ENCODE measurements at places on chromosomes 5 and 9.
A peak's percentile ranks its signal among the peaks of the same experiment; 100 is the strongest.

DNA sequence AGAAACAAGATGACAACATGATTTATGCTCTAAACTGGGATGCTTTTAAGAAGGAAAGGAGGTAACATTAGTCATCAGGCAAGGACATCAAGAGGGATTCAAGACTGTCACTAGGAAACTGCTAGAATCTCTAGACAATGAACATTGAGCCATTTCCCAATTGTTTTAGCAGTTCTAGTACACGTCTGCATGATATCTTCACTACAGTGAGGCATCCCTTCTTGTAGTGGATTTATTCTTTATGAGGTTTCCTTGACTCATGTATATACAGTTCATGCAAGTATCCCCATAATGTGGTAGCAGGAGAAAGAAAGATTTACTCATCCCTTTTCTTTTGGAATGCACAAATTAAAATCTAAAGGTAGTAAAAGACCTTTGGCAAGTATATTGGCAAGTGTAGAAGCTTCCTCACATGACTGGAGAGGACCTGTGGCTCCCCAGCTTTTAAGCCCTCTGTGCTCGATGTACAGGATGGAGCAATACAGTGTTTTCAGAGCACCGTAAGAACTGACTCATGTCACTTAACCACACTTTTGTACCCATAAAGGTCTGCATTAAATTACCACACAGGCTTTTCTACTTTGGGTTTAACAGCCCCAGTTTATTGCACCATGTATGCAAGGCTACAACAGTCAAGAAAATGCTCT, 335.9 kb downstream of the SEMA5A start:
- DNase-seq: no peak

DNA sequence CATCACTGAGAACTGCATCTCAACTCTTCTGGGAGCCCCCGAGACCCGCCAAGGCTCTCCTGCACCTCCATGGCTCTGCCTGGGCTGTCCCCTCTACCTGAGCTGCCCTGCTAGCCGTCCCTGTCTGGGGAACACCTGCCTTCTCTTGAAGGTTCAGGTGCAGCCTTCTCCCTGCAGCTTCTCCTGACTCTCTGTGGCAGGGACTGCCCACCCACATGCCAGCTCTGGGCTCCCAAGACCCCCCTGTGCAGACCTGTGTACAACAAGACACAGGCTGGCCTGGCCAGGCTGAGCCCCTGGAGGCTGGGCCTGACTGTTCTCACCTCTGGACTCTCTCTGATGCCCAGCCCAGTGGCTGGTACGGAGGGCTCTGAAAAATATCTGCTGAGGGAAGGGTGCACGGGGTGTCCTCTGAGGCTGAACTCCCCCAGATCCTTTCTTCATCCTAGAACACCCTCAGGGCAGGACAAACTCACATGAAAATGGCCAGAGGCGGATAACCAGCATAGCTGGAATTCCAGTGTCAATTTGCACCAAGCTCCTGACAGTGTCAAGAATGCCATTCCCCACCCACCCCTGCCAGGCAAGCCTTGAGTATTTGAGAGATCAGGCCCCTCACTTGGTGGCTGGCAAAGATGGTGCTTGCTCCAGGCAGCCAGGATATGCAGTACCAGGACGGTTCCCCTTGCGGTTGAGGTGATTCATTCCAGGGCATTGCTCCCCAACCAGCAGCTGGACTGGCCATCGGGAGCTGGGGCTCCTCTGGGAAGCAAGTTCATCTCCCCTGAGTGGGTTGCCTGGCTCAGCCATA, 40.9 kb upstream of the SLC25A51 start:
- no peak for DNase-seq

DNA sequence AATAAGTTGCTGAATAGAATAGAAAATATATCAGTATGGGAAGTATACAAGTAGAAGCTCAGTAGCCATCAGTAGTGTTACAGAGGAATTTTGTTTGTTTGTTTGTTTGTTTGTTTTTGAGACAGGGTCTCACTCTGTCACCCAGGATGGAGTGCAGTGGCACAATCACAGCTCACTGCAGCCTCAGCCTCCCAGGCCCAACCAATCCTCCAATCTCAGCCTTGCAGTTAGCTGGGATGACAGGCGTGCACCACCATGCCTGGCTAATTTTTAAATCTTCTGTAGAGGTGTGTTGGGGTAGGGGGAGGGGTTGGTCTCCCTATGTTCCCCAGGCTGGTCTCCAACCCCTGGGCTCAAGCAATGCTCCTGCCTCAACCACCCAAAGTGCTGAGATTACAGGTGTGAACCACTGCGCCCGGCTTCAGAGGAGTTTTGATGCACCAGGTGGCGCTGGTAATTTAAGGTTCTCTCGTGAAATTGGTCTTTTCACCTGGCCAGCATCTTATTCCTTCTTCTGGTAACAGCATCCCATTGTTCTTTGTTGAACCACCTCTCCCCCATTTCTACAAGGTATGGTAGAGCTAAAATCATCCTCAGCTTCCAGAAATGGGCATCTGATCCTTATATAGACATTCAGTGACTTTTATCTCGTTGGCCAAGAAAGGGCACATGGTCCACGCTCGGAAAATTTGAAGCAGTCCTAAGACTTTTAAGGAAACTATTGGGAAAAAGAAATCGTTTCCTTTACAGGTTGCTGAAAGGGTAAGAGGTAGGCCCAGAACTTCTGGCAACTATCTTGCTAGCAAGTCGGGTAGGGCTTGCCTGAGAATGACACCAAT, 157.1 kb downstream of the ARRDC3 start:
- no peak for DNase-seq

DNA sequence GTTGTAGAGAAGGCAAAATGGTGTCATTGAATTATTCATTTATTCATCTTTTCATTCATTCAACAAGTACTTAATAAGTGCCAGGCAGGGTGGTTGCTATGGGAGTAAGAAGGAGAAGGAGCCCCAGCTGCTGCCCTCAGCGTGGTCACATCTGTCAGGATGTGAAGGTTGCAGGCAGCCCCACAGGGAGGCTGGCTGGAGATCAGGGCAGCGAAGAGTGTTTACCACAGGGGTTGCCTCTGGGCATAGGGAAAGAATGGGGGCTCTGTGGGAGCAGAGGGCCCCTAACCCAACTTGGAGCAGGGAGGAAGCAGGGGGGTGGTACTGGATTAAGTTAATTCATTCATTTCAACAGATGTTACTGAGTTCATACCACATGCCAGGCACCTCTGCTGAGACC, 6.0 kb downstream of the PCDH12 start:
- no peak for DNase-seq

- DNase-seq: no peak
These were observed 33.7 kb downstream of the SNX18 start for GRCh38 chr5:54551292-54551691.

- no peak for DNase-seq
These were observed 93.2 kb downstream of the FSTL4 start for GRCh38 chr5:133519191-133519590.

DNA sequence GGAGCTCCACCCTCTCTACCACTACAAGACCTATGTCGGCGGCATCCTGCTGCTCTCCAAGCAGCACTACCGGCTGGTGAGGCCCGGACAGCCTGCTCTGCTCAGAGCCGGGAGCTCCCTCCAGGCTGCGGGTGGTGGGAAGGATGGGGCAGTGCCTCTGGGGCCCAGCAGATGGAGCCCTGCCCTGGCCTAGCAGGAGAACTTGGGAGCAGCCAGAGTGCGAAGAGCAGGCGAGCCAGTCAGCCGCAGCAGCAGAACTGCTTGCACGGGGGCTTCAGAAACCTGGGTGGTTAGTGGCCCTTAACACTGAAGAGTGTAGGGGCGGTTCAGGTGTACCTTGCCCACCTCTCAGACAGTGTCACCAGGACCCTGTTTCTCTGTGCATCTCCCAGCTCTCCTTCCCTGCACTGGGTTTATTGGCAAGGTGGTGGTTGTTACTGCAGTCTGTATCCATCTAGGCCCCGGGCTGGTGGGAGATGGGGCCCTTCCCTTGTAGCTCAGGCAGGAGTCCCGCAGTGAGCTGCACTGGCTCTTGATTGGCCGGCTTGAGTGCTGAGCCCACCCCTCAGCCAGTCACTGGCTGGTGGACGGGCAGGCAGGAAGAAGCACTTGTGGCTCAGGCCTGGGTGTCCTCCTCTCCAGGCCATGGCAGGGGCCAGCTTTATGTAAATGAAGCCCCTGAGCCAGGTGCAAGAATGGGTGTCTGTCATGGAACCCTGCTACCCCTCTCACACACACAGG, 7.7 kb downstream of the B4GALT7 start:
- peak; percentile 92 for DNase-seq

DNA sequence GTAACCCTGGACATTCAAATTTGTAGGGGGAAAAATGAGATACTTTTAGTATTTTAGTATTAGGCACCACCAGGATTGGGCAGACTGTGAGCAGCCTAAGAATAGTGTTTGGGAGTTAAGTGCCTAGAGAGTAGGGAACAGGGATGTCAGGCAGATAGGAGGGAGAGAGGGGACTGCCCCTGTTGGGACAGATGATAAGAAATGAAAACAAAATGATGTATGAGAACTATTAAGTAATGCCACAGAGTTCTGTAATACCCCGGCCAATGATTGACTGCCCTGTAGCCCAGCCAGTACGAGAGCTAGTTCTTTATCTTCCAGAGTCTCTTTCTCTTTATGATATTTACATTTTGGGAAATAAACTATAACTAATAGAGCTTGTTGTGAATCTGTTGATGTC, 24.4 kb downstream of the ARHGAP26 start:
- DNase-seq: no peak

DNA sequence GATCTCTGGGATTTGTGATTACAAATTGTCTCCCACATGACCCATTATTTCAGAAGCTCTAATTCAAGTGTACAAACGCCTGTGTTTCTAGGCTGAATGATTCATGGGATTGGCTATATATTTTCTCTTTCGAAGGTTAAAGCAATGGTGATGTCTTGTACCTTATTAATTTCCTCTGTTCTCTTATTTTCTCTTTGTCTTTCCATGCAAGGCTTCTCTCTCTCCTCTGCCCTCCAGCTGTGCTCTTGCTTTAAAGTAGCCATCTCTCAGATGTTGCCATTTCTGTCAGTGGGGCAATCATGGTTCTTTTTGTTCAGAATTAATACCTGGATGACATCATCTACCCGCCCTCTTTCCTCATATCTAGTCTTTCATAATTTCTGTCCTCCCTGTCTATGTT, 184.3 kb upstream of the ATP10B start:
- DNase-seq: no peak

- no peak for DNase-seq
These were observed 119.0 kb upstream of the SLC25A48 start for GRCh38 chr5:135715267-135716055.

DNA sequence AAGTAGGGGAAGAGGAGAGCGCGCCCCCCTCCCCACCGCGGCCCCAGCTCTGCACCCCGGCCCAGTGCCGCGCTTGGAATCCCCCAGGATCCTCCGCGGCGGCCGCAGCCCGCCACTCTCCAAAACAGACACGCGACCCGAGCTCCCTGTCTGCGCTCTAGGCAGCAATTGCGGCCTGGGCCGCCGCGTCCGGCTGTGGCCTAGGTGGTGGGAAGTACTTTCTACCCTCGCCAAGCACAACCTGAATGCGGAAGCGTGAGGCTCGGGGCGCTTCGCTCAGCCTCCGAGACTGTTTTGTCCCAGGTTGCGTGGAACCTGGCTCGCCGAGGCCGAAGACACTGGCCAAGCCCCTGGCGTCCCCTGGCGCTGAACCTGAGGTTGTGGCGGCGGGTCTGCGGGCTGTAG, 3.3 kb upstream of the FOXB2 start:
- no peak for DNase-seq

DNA sequence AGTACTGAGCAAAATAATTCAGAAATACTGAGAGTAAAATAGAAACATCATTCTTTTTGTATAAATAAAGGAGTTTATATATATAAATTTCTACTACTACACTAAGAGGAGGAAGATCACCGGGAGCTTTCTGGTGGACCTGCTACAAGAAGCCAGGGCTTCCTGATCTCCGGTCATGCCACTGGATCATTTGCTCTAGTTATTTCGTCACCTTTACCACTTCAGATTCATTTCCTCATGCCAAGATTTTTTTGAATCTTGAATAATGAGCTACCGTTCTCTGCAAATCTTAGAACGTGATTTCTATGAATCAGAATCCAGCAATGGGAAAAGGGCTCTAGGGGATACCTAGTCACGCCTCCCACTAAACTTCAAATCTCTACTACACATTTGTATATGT, 51.9 kb upstream of the TBC1D9B start:
- no peak for DNase-seq

GRCh38 chr9:20804489-20805250, 120.6 kb downstream of the FOCAD start:
- no peak for DNase-seq

- DNase-seq: no peak
These were observed 40.2 kb upstream of the TRIM32 start for GRCh38 chr9:116646661-116647514.

GRCh38 chr5:73816656-73817420, 190.8 kb downstream of the ARHGEF28 start:
- DNase-seq: peak; percentile 29

DNA sequence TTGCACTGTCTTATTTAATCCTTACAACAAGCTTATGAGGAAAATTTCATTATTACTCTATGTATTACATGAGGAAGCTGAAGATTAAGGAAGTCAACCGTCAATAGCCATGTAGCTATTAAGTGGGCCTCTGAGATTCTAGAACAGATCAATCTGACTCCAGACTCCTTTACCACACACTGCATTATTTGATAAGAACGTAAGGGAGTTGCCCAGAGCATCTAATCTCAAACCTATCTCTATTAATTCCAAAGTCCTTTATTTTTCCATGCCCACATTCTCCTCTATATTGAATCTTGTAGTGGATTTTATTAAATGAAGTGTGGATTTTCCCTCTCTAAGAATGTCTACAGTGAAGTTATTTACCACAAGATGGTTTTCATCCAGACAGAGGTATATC, 118.2 kb upstream of the MTAP start:
- no peak for DNase-seq

DNA sequence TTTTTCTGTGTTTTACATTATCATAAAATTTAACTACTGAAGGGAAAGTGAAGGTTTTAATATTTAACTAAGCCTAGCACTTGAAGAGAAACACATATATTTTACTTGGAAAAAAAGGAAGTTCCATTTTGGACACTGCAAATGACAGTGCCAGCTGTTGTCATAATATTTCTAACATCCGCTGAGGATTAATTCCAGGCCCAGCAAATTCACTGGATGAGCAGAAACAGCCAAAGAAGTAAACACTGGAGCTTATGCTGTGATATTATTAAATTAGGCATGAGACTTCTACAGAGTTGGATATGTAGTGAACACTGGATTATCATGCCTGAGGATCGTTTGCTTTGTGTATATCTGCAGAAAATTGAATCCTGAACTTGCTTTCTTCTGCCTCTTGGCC, 67.6 kb downstream of the GHR start:
- DNase-seq: no peak
